GM23338 (cell line): ENCODE measurements at places on chromosomes 6 and 20. TPM values are rescaled to one million over a fixed set of nuclear protein-coding genes. Genes with fewer than 3 reads are reported as not detected.

Gene PI3
- total RNA-seq = not detected in 2 replicates

Gene TCF21
- total RNA-seq = 0.08 and 0.17 TPM in 2 replicates

Gene PRDM13
- 0.10 and 0.27 TPM in 2 replicates for total RNA-seq

DNA sequence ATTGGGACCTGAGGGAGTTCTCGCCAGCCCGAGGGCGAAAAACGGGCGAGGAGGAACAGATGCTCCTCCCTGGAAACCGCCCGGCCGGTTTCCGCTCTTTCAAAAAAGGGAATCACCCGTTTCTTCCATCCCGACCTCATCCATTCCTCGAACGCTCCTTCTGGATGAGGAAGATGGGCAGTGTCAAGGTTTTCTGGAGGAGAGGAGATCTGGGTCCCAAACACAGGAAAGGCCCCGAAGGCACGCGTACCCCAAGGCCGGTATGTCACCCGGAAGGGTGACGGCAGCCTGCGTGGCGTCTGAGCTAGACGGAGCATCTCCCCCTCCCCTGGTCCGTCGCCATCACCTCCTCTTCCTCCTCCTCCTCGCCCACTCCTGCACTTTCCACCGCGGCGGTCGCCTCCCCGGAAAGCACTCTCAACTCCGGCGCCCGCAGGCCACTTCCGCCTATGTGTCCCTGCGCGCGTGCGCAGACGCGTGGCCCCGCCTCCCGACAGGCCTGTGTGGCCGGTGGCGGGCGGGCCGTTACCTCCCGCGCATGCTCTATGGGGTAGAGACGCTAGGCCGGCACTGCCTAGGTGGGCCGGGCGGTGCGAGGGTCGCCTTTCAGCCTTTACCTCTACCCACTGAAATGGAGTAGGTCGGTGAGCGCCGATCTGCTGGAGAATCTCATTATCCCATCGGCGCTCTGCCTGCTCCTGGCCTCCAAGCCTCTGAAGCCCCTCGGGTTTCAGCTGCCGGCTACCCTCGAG is at the start of gene SLC35B3:
Gene SLC35B3 (minus strand): TSS at position 453 of the 752 bp plus-strand sequence.
- H3K36me3 ChIP-seq = no peaks in the 10 kb centered on the region
- peak within 1 kb of the TSS; percentile 92 for H3K27ac ChIP-seq
- peak within 1 kb of the TSS; percentile 97 for H3K4me3 ChIP-seq
- no peaks in the 10 kb centered on the region for H3K27me3 ChIP-seq
- H3K4me1 ChIP-seq = peaks cover 10% of the 10 kb centered on the region

DNA sequence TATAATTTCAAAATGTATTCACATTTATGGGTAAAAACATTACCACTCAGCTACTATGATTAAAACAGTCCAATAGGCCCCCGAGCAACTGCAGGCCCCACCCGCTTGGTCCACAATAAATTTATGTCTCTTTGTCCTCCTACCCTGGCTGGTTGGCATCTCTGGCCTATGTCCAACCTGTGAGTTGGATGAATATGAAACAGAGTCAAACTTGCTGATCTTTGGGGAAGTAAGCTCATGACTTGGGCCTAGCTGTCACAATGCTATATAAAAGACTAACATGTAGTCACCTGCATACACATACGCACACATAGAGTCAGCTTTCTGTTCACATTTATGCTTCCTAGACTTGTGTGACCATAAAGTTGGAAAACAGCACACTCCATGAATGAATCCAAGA is 20.5 kb downstream of the MAP7 start:
- H3K27ac ChIP-seq = peak overlapping the region; percentile 22; the same call in 1 of the 2 replicates
- H3K36me3 ChIP-seq = no peaks in the 10 kb centered on the region
- H3K4me3 ChIP-seq = no peak overlapping the region
- H3K27me3 ChIP-seq = no peaks in the 10 kb centered on the region
- H3K4me1 ChIP-seq = peaks cover 77% of the 10 kb centered on the region
- DNase-seq = no peak

GRCh38 chr6:146224988-146225387 is 196.1 kb downstream of the GRM1 start:
- DNase-seq = no peak
- no peaks in the 10 kb centered on the region for H3K4me1 ChIP-seq
- H3K4me3 ChIP-seq = no peak overlapping the region
- H3K36me3 ChIP-seq = no peaks in the 10 kb centered on the region

Gene GPLD1
- total RNA-seq = 11.1 and 15.3 TPM in 2 replicates

Gene BPI
- total RNA-seq = not detected in 2 replicates
